ENCODE measurements at places on chromosomes 16 and 17. TPM values are rescaled to one million over a fixed set of nuclear protein-coding genes. Genes with fewer than 3 reads are reported as not detected.

GRCh38 chr16:4664538-4665418 is 28.6 kb upstream of the NUDT16L1 start:
- no peak overlapping the region for H3K4me3 ChIP-seq
- H3K4me1 ChIP-seq: peaks cover 13% of the 10 kb centered on the region
- H3K27me3 ChIP-seq: no peaks in the 10 kb centered on the region
- H3K36me3 ChIP-seq: peaks cover 14% of the 10 kb centered on the region

DNA sequence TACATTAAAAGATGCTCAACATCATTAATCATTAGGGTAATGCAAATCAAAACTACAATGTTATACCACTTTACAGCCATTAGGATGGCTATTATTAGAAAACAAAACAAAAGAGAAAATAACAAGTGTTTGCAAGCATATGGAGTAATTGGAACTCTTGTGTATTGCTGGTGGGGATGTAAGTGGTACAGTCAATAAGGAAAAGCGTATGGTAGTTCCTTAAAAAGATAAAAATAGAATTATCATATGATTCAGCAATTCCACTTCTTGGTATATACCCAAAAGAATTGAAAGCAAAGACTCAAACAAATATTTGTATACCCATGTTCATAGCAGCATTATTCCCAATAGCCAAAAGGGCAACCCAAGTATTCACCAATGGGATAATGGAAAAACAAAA is 1.4 kb upstream of the CAPNS2 start:
- H3K27ac ChIP-seq: no peak overlapping the region
- DNase-seq: no peak
- H3K36me3 ChIP-seq: peaks cover 3% of the 10 kb centered on the region
- H3K4me1 ChIP-seq: peaks cover 29% of the 10 kb centered on the region

- no peaks in the 10 kb centered on the region for H3K27me3 ChIP-seq
- DNase-seq: no peak
- peaks cover 24% of the 10 kb centered on the region for H3K4me1 ChIP-seq
- H3K36me3 ChIP-seq: no peaks in the 10 kb centered on the region
- peak overlapping the region; percentile 7 for H3K4me3 ChIP-seq
Measured at GRCh38 chr16:75506574-75506973, 11.3 kb upstream of the CHST6 start.

- H3K27me3 ChIP-seq: peaks cover 16% of the 10 kb centered on the region
- H3K4me3 ChIP-seq: no peak overlapping the region
- no peaks in the 10 kb centered on the region for H3K4me1 ChIP-seq
- H3K36me3 ChIP-seq: no peaks in the 10 kb centered on the region
Measured at GRCh38 chr16:85915125-85915845, 16.3 kb downstream of the IRF8 start.

GRCh38 chr17:58059141-58059540 is 24.1 kb upstream of the DYNLL2 start:
- H3K27ac ChIP-seq: no peak overlapping the region
- DNase-seq: no peak
- no peaks in the 10 kb centered on the region for H3K4me1 ChIP-seq
- H3K36me3 ChIP-seq: no peaks in the 10 kb centered on the region
- peaks cover 22% of the 10 kb centered on the region for H3K27me3 ChIP-seq

DNA sequence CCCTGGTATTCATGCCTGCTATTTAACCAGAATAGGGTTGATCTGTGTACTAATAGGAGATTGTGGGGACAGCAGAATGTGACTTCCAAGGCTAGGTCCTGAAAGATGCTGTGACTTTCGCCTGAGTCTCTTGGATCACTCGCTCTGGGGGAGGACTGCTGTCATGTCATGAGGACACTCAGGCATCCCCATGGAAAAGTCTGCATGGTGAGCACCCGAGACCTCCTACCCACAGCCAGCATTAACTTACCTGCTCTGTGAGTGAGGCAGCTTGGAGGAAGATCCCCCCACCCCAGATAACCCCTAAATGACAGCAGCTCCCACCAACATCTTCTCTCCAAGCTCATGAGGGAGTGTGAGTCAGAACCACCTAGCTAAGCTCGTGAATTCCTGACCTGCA is 30.3 kb upstream of the C16orf78 start:
- DNase-seq: no peak
- no peak overlapping the region for H3K27ac ChIP-seq
- no peaks in the 10 kb centered on the region for H3K36me3 ChIP-seq
- H3K4me3 ChIP-seq: no peak overlapping the region
- H3K4me1 ChIP-seq: no peaks in the 10 kb centered on the region

DNA sequence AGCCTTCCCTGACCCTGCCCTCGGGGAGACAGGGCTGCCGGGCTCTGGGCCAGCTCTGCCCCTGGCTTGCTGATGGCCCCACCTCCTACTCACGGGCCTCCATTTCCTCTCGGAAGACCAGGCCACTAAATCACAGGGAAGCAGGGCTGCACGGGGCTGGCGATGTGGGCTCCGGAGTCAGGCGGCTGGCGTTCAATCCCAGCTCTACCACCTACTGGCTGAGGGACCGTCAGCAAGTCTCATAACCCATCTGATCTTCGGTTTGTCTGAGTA is 113.4 kb downstream of the AMFR start:
- no peak overlapping the region for H3K4me3 ChIP-seq
- no peak overlapping the region for H3K27ac ChIP-seq
- H3K4me1 ChIP-seq: no peaks in the 10 kb centered on the region
- peaks cover 17% of the 10 kb centered on the region for H3K27me3 ChIP-seq

DNA sequence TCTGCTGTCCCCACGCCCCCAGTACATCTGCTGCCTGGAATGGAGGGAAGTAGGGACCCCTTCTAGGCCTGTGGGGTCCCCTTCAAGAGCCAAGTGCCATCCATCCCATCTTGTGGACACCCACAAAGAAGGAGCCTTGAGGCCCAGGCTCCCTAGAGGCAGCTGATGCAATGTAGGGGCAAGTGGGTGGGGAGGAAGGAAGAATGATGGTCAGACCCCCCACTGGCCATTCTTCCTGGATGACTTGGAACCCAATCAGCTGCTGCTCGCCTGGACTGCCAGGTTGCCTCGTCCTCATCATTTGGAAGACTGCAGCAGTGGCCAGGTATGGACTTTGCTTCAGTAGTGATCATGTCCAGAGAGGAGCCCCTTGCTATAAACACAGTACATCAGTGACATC is 48.9 kb downstream of the SMPD3 start:
- no peak overlapping the region for H3K27ac ChIP-seq
- peaks cover 12% of the 10 kb centered on the region for H3K4me1 ChIP-seq
- DNase-seq: peak; percentile 27
- no peak overlapping the region for H3K4me3 ChIP-seq

DNA sequence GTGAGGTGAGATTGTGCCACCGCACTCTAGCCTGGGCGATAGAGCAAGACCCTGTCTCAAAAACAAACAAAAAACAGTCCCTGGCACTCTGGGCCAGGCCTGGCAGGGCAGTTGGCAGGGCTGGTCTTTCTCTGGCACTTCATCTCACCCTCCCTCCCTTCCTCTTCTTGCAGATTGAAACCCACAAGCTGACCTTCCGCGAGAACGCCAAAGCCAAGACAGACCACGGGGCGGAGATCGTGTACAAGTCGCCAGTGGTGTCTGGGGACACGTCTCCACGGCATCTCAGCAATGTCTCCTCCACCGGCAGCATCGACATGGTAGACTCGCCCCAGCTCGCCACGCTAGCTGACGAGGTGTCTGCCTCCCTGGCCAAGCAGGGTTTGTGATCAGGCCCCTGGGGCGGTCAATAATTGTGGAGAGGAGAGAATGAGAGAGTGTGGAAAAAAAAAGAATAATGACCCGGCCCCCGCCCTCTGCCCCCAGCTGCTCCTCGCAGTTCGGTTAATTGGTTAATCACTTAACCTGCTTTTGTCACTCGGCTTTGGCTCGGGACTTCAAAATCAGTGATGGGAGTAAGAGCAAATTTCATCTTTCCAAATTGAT is 24.8 kb downstream of the STH start:
- H3K4me3 ChIP-seq: no peak overlapping the region
- H3K27ac ChIP-seq: no peak overlapping the region
- no peaks in the 10 kb centered on the region for H3K27me3 ChIP-seq
- peaks cover 6% of the 10 kb centered on the region for H3K4me1 ChIP-seq

DNA sequence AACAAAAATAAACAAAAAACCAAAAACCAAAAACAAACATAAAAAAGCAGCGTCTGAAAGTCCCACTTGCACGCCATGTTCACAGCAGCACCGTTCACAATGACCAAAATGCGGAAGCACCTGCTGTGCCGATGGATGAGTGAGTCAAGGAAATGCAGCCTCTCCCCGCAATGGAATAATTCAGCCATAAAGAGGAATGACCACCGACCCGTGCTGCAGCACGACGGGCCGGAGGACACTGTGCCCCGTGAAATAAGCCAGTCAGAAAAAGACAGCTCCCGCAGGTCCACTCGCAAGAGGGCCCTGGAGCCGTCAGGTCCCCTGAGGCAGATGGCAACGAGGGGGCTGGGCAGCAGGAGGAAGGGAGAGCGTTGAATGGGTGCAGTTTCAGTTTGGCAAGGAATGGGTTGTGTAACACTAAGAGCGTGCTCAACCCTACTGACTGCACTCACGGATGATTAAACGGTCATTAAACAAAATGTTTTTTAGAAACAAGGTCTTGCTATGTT is 5.1 kb downstream of the CLCN7 start:
- no peaks in the 10 kb centered on the region for H3K27me3 ChIP-seq
- H3K4me3 ChIP-seq: no peak overlapping the region
- H3K27ac ChIP-seq: peak overlapping the region; percentile 36

- peak overlapping the region; percentile 94 for H3K27ac ChIP-seq
- DNase-seq: peak; percentile 99
- no peaks in the 10 kb centered on the region for H3K36me3 ChIP-seq
- H3K27me3 ChIP-seq: no peaks in the 10 kb centered on the region
- H3K4me1 ChIP-seq: peaks cover 43% of the 10 kb centered on the region
Measured at GRCh38 chr16:4944333-4945281, 7.7 kb upstream of the PPL start.

DNA sequence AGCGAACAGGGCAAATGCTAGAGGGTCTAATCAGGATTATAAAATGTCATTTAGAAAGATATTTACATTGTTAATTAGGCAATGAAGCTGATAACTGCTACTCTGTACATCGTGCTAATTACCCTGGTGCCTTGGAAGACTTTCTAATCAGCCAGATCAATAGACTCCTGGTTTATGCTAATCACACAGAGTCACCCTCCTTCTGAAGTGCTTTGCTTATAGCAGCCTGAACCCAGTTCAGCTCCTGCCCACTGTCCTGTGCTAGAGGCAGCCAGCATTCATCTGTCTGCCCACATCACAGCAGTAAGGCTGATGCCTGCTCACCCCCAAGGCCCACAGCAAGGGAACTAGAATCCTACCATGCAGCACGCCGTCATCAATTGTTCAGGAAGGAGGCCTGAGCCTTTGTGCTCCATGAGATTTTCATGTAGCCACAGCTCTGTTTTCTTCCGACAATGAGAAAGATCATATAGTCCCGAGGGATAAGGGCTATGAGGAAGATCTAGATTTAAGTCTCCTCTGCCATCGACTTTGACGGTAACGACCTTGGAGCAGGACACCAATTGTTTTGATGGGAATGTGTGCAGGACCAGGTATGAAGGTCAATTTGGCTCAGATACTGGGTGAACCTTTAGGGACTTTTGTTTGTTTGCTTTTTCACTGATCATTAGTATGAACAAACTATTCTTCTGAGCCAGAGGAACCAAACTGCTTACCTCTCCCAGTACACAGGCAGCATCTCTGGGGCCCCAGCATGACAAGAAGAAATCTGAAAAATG is 12.5 kb upstream of the LYRM9 start:
- H3K27me3 ChIP-seq: peaks cover 26% of the 10 kb centered on the region
- no peaks in the 10 kb centered on the region for H3K36me3 ChIP-seq
- no peak overlapping the region for H3K27ac ChIP-seq
- H3K4me3 ChIP-seq: no peak overlapping the region
- no peak for DNase-seq

GRCh38 chr17:79064026-79064425 is 10.6 kb upstream of the ENGASE start:
- no peak overlapping the region for H3K4me3 ChIP-seq
- H3K4me1 ChIP-seq: no peaks in the 10 kb centered on the region
- no peak overlapping the region for H3K27ac ChIP-seq
- peak; percentile 4 for DNase-seq
- H3K27me3 ChIP-seq: peaks cover 10% of the 10 kb centered on the region

GRCh38 chr17:37547986-37548385 is 58.3 kb downstream of the DUSP14 start:
- H3K4me1 ChIP-seq: peaks cover 37% of the 10 kb centered on the region
- peaks cover 9% of the 10 kb centered on the region for H3K36me3 ChIP-seq
- DNase-seq: no peak
- peak overlapping the region; percentile 79 for H3K27ac ChIP-seq
- H3K4me3 ChIP-seq: no peak overlapping the region

DNA sequence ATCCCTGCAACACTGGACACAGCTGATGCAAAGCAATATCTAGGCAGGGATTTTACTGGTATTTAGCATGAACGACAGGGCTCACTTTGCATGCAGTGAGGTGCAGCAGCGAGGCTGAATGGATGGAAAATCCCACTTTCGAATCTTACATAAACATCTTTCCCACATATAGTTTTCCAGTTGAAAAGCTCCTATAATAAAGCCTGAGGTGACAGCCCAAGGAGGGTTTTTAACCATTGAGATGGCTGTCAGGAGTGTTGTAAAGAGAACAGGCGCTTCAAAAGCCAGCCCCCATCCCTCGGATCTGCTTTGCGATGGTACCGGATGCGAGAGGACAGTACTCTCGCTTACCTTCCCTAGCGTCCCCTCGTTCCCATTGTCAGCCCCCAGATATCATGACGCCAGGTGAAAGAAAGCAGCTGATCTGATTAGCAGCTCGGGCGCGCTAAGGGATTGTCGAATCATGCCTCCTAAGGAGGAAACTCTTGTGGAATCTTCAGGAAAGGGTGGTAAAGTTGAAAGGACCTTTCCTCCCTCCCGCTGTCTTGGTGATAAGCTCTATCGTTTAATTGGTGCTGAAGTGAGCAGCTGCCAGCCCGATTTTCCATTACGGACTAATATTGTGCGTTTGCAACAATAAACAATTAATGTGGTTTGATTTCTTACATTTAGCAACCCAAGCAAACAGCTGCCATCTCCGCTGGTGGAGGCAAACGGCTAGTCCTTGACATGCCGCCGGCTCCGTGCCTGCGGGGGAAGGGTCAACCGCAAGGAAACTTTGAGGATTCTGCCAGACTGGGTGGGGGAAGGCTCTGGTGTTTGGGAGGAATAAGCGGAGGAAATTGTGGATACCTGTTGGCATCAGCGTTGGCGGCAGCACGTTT is 1.8 kb downstream of the CDH8 start:
- H3K27me3 ChIP-seq: peaks cover 75% of the 10 kb centered on the region
- peaks cover 27% of the 10 kb centered on the region for H3K4me1 ChIP-seq
- no peak for DNase-seq
- H3K27ac ChIP-seq: no peak overlapping the region
- no peaks in the 10 kb centered on the region for H3K36me3 ChIP-seq
- H3K4me3 ChIP-seq: peak overlapping the region; percentile 66

DNA sequence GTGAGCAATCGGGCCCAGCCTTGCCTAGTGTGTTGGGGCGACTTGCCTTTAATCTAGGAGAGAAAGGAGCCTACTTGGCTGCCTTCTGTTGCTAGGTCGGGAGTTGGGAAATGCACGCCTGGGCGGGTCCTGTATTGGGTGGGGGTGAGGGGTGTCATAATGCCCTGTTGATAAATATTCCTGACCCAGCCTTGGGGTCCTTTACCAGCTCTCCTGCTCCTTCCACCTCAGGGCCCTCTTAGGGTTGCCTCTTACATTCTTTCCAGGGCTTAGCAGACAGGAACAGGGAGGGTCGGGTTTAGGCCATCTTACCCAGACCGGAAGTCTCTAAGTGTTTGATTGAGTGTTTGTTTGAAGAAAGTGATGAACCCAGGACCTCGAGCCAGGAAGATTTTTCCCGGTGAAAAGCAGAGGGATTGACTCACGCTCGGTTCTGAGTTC is 112.9 kb downstream of the SEC14L1 start:
- no peak overlapping the region for H3K4me3 ChIP-seq
- no peak for DNase-seq
- H3K36me3 ChIP-seq: no peaks in the 10 kb centered on the region
- H3K27me3 ChIP-seq: peaks cover 4% of the 10 kb centered on the region

SLC12A4 gene
- 138 TPM for total RNA-seq

ZNF19 gene
- total RNA-seq: 1.7 TPM

KRT32 gene
- total RNA-seq: not detected

KRTAP4-5 gene
- not detected for total RNA-seq

MYO1D gene
- total RNA-seq: 96.5 TPM

FOXC2 gene
- 70.4 TPM for total RNA-seq

KRT38 gene
- total RNA-seq: not detected

Measured in chondrocyte (in vitro differentiated cells).